ENCODE measurements at places on chromosomes 5 and 9.

DNA sequence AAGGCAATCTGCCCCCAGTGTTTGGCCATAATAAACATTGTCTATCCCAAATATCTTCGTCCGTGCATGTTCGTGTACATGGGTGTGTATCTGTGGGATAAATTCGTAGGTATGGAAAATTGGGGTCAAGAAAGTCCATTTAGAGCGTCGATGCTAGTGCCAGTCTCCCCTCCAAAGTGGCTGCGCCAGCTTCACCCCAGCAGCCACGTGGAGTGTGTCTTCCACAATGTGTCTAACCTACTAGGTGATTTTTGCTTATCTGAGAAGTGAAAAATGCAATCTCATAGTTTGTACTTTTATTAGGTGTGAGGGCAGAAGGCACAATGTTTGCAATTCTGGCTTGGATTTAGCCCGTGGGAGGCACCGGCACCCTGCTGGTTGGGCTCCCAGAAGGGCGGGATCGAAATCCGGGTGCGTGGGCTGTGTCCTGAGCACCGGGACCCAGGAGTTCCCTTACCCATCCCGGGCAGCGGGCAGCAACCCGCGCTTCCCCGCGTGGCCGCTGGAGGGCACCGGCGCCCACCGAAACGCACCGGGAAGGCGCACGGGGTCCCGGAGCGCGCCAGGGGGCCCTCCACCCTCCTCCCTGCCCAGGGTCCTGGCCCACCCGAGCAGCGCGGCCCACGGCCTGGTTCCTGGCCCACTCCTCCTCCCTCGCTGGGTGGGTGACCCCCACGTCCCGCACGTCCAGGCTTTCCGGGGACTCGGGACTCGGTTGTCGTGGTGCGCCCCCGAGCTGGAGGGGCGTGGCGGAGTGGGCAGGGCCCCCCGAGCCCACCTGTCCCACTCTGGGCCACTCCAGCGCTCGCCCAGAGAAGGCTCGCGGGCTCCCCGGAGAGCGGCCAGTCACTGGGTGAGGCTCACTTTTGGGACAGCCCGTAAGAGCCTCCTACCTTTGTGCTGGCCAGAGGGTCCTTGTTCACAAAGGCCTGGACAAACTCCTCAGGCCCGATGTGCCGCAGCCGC is 55.4 kb upstream of the RNF130 start:
- no peak for DNase-seq

GRCh38 chr9:129406278-129407225 is 214.3 kb downstream of the C9orf50 start:
- no peak for DNase-seq

- no peak for DNase-seq
These were observed 76.0 kb upstream of the TBCA start for GRCh38 chr5:77852068-77852513.

GRCh38 chr5:103340132-103340531 is 81.6 kb downstream of the MACIR start:
- no peak for DNase-seq

All from naive B cell (primary cell).